IMR-90 (cell line): ENCODE measurements at places on chromosomes 4 and X. TPM values are rescaled to one million over a fixed set of nuclear protein-coding genes. Genes with fewer than 3 reads are reported as not detected.

BTC gene
- not detected in 2 replicates for total RNA-seq

TBC1D8B gene
- total RNA-seq, result 10.4 and 14.4 TPM in 2 replicates

DNA sequence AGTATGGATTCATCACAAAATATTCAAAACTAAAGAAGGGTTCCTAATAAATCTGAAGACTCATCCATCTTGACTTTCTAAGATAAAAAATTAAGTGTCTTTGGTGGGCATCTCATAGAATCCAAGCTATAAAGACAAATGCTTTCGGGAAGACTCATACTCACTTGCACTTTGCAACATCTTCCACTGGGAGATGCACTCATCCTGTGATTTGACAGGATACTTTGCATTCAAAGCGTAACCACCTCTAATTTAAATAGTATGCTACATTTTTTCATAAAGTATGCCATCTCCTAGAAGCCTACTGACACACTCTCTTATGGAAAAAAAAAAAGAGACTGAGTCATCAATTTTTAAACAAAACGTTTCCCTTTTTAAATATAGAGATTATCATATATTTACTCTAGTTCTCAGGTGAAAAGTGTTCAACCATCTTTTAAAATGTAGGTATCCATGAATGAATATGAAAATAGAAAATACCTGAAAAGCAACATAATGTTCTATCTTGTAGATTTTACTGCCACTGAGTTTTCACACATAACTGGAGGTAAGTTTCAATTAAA, 119.6 kb downstream of the KLHL13 start:
- peak; percentile 63 for DNase-seq

- DNase-seq, result no peak
These were observed 36.8 kb upstream of the BANK1 start for GRCh38 chr4:101753721-101754120.

DNA sequence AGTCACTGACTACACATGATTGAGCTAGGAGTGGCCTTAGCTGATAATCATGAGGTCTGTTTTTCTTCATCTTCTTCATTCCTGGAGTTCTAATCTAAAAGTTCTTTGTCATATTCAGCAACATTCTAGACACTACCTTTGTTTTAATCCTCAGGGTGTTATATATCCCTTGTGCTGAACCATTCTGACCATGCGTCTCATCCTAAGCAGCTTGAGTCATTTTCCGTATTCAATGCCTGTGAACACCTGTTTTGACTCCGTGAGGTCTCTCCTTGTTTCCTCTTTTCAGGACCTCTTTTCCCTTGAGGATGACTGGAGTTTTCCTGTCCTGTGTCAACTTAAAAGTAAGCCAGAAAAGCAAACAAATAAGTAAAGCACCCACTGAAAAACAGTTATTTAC, 597.9 kb downstream of the GBA3 start:
- no peak for DNase-seq

- DNase-seq, result no peak
These were observed 53.1 kb downstream of the EFNB1 start for GRCh38 chrX:68881911-68882310.

DNA sequence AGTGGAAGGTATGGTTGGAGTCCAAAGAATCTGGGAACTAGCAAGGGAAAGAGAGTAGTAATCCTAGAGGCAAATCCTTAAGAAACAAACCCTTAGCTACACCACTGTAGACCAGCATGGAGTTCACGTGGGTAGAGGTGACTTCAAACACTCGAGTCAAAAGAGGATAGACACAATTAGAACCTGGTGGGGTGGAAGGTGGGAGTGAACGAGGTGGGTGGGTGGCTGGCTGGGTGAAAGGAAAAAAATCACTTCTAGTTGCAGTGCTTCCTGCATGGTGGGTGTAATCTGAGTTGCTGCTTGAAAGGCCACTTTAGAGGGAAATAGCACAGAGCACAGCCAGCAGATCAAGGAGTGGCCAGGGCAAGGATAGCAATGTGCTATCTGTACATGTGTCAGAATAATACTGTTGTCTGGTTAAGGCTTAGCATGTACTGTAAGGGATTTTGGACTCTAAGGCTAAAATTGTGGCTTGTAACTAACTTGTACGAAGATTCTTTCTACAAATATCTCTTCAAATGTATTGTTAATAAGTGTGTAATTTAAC, 356.2 kb downstream of the GRIA2 start:
- DNase-seq, result no peak

GRCh38 chrX:132181364-132181763, 37.9 kb downstream of the RAP2C start:
- DNase-seq, result no peak

DNA sequence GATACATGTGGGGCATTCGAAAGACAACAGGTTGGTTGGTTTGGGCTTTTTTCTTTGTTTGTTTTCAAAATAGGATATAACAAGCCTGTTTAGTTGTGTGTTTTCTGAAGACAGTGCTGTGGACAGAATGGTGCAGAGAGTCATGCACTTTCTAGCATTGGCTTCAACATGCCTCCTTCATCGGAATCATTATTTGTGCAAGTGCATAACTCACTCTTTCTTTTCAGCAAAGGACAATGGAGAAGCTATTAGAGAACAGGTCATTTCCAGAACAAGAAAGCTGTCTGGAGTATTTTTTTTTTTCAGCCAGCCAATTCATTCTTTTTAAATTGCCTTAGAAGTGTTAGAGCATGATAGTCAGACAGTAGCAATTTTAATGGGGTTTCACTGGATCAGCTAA, 225.8 kb downstream of the STK32B start:
- DNase-seq, result no peak

DNA sequence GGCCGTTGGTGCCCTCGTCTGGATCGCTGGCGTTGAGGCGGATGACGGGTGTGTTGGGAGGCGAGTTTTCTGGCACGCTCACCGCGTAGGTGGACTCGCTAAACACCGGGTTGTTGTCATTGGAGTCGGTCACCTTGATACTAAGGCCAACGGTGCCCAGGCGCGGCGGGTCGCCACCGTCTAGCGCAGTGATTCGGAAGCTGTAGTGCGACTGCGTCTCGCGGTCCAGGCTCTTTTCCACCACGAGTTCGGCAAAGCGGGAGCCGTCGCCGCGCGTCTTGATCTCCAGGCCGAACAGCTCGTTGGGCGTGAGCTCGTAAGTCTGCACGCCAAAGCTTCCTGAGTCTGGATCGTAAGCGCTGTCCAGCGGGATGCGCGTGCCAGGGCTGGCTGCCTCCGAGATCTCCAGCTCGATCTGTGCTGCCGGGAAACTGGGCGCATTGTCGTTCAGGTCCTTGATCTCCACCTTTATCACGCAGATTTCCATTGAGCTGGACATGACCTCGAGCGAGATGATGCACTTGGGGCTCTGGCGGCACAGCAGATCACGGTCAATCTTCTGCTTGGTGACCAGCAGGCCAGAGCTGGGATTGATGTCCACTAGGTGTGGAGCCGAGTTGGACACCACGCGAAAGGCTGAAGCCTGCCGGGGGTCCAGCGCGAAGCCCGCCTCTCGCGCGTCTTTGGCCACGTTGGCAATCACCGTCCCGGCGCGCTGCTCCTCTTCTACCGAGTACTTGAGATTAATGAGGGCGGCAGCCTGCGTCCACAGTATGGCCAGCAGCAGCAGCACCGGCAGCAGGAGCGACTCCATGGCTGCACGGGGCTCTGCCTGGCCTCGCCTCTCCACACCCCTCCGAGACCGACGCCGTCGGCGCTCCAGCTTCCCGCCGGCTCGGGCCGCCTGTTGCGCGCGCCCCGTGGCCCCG, 2.0 kb downstream of the PCDH19 start:
- no peak for DNase-seq

- no peak for DNase-seq
These were observed 13.3 kb upstream of the FAM47E start for GRCh38 chr4:76238236-76238635.

- no peak for DNase-seq
These were observed 163.7 kb downstream of the SHOX start for GRCh38 chrX:794311-794710.

DNA sequence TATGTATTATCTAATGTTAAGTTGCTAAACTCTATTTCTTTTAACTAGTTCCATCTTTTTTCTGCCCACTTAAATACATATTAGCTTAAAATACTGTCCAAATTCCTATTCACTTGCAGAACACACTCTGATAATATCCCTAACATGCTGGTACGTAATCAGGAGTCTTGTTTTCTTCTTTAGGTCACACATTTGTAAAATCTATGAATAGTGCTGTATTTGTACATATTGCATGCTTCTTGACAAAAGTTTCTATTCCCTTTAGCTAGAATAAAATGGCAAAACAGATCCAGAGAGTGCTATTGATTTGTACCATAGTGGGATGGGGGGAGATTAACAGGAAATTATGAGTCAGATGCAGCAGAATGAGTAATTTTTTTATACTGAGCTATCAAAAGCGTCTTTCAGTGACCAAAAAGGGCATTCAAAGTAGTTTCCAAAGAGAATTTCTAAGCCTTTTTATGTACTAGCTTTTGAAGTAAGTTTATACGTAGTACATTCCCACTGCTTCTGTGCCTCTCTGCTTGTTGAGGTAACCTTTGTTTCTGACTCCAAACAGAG, 126.5 kb downstream of the PTPN13 start:
- peak; percentile 33 for DNase-seq

- DNase-seq, result no peak
These were observed 84.1 kb upstream of the GK2 start for GRCh38 chr4:79492148-79492547.

DNA sequence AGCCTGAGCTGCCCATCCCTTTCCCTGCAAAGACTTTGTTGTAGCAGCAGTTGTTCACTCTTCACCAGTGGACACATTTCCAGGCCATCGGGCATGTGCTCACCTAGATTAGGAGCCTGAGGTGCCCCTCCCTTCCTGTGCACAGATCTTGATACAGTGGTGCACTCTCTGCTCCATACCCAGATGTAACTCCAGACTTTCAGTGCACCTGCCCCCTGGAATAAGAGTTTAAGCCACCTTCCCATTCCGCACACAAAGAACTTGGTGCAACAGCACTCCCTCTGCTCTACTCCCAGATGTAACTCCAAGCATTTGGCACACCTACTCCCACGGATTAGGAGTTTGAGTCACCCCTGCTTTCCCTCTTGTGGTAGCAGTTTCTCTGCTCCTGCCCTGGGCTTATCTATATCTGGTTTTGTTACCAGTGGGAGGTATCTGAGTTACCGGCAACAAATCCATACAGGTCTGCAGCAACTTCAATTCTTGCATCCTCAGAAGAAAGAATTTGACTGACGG, 36.0 kb upstream of the PLK4 start:
- DNase-seq, result peak; percentile 12

- no peak for DNase-seq
These were observed 398.2 kb upstream of the LCORL start for GRCh38 chr4:18419780-18420179.

DNA sequence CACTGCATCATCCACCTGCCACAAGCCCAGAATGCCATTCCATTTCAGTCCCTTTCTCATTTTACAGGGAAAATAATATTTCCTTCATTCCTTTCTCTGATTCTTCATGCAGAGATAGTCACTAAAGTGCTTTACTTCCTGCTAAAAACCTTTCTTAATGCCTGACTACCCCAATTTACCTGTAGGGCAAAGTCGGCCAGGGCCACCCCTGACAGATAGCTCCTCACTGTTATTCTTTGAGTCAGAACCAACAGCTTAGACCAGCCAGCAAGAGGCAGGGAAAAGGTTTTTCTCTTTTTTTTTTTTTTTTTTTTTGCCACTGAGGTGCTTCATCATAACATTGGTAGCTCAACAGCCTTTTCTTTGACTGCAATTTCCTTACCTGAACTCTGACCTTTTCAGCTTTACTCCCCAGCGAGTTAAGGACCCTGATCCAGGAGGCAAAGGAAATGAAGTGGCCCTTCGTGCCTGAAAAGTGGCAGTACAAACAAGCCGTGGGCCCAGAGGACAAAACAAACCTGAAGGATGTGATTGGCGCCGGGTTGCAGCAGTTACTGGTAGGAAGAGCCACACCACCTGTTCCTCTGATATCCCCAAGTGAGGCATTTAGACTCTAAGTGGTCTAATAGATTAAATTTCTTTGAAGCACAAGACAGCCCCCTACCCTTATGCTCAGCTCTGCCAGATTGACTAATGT, 85.0 kb downstream of the ALPK1 start:
- DNase-seq, result no peak

DNA sequence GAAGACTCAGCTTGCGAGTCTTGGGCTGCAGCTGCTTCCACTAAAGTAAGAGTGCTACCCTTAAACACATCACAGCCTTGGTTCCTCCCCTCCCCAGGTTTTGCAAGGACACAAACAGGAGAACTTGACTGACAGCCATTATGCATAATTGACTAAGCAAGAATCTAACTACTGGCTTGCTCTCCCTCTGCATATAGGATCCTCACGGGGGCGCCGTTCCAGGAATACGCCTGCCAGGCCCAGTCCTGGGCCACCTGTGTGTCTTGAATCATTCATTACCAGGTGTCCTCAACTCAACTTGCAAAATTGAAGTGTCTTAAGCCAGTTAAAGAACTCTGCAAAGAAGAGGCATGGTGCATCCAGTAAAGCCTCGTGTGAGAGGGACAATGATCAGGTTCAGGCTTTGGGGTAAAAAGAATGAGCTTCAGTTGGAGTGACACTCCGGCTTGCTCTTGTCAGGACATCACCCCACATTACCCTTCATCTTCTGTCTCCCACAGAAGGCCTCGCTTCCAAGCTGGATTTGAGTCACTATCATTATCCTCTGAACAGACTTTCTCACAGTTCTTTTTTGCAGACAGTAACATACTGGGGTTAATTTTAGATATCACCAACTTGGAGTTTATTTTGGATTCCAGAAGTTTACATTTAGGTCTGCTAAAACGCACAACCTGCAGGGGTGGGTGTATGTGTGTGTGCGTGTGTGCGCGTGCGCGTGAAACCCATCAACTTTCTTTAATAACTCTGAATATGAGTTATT, 273.5 kb upstream of the HS3ST1 start:
- DNase-seq, result no peak

- DNase-seq, result no peak
These were observed 131.5 kb downstream of the AASDH start for GRCh38 chr4:56255820-56256219.

DNA sequence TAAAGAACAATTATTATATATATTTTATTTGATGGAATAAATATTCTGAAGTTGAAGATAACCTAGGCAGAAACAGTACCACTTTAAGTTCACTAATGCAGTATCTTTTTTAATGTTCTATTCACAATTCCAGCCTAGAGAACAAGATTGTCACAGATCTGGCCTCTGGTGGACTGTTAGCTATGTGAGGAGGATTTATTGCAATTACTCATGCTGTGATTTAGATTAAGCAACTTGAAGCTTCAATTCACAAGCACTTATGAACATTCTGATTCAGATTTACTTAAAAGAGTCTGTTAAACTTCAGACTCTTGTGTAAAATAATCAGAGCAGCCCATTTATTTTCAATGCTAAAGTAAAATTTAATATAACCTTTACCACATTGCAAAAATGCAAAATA, 1489.8 kb downstream of the STIM2 start:
- DNase-seq, result peak; percentile 72
